ENCODE measurements at places on chromosomes 3 and 15.

GRCh38 chr15:77992356-77993222 is 84.9 kb downstream of the TBC1D2B start:
- no peak for ATAC-seq

- no peak for ATAC-seq
Observed at GRCh38 chr3:172061724-172062184, 22.4 kb downstream of the FNDC3B start.

- no peak for ATAC-seq
Observed at GRCh38 chr3:8624612-8625011, 20.0 kb downstream of the SSUH2 start.

DNA sequence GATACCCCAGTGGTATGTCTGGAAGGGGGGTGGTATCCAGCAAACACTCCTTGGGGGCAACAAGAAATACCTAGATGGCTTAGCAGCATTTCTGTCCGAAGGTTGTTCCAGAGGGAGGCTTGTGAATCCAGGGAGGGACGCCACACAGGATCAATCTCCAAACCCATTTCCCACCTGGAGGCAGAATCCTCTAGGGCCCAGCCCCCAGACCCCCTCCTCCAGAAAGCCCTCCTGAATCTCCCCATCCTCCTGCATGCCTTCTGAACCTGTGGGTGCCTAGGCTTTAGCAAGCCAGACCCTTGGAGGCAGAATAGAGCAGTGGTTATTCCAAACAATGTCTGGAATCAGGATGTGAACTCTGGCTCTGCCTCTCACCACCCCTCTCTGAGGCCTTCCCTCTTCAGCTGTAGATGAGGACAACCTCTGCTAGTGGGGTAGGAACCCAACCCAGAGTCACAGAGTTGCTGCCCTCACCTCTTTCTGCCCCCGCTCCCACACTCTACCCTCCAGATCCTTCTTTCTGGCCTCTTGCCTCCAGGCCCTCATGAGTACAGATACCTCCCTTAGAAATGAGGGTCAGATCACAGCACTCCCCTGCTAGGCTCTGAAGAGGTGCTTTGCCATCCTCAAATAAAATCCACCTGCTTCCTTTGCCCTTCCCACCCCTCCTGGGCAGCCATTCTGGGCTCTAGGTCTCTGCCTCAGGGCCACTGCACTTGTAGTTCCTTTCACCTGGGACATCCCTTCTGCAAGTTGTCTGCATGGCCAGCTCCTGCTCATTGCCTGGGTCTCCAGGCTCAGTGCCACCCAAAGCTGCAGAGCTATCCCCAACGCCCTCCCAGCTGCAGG is 8.1 kb downstream of the CISH start:
- no peak for ATAC-seq

- ATAC-seq = no peak
Observed at GRCh38 chr15:69947394-69947793, 150.3 kb downstream of the TLE3 start.

- no peak for ATAC-seq
Observed at GRCh38 chr15:36291501-36291900, 287.9 kb upstream of the CDIN1 start.

DNA sequence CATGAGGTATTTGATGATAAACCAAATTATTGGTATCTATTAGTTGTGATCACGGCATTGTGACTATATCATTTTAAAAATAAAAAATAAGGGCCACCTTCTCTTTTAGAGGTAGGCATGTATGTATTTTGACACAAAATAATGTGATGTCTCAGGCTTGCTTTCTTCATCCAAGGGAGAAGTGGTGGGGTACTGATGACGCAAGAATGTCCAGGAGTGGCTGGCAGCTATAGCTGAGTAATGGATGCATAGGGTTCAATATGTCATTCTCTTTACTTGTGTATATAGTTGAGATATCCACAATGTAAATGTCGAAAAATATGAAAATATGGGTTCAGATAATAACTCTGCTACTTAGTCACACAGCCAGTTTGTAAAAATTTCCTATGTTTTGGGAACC is 46.8 kb upstream of the NSMCE3 start:
- no peak for ATAC-seq

- ATAC-seq = no peak
Observed at GRCh38 chr3:36606871-36607765, 157.2 kb downstream of the DCLK3 start.

GRCh38 chr3:145842294-145842902 is 318.6 kb downstream of the PLOD2 start:
- no peak for ATAC-seq
